HCT116 (cell line): ENCODE measurements at places on chromosomes 1 and 21.
A peak's percentile ranks its signal among the peaks of the same experiment; 100 is the strongest.

GRCh38 chr21:44571844-44572782, 1.4 kb upstream of the KRTAP10-4 start:
- DNase-seq: no peak

DNA sequence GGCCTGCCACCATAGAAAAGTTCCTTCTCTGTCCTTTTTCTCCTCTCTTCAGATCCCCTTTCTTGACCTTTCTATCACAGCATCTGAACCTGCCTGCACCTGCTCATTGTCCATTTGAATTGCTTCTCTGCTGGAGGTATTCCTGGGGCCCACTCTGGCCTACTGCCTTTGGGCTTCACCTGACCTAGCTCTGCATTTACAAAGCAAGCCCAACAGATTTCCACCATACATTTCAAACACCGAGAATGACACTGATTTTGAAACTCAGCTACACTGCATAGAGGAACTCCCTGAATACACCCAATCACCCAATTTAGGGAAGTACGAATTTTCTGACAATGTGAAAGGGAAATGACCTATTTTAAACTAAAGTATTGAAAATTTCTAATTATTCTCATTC, 284.5 kb upstream of the USP25 start:
- no peak for DNase-seq

- DNase-seq: no peak
Measured at GRCh38 chr21:16013570-16013969, 283.8 kb downstream of the USP25 start.

DNA sequence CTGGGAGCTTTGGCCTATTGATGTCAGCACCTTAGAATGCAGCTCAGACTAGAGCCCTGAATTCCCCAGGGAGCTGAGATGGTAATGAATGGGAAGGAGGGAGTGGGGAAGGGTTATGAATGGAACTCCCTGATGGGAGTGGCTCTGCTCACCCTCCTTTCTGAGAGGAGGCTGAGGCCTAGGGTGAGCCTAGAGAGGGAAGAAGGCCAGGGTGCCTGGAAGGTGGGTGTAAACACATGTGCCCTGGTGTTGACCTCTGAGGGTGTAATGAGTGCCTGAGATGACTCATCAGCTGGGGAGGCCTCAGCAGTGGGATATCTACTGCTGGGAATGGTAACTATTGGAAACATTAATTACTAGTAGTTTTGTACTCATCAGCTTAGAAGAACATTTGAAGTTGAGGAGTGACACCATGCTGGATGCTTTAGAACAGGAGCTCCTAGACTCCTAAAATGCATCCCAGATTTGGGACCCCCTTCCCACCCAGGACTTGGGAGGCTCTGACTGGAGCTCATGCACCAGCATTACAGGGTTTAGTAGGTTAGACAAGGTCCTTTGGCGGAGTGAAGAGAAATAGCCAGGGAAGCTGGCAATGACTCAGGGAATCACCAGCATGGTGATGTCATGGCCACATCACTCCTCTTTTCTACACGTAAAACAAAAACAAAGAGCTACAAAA, 16.0 kb upstream of the PIGV start:
- DNase-seq: peak; percentile 52

DNA sequence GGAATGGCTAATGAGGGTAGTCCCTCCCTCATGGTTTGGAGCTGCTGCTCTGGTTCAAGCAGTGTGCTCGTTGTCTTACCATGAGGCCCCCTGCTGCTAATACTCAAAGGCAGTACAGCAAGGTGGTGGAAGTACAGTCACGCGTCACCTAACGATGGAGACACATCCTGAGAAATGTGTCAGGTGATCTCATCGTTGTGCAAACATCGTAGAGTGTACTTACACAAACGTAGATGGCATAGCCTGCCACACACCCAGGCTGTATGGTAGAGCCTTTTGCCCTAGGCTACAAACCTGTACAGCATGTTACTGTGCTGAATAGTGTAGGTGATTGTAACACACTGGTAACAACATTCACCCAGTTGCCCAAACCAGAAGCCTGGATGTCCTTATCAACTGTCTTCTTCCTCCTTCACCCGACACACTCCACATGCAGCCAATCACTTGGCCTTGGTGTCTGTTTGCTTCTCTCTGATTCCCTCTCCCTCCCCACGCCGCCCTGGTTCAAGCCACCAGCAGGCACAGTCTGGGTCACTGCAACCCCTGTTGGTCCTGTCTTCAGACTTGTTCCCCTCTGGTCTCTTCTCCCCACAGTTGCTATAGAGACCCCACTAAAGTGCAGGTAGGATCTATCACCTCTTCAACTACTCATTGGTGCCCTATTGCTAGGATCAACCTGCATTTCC, 6.0 kb upstream of the KCNA2 start:
- no peak for DNase-seq

DNA sequence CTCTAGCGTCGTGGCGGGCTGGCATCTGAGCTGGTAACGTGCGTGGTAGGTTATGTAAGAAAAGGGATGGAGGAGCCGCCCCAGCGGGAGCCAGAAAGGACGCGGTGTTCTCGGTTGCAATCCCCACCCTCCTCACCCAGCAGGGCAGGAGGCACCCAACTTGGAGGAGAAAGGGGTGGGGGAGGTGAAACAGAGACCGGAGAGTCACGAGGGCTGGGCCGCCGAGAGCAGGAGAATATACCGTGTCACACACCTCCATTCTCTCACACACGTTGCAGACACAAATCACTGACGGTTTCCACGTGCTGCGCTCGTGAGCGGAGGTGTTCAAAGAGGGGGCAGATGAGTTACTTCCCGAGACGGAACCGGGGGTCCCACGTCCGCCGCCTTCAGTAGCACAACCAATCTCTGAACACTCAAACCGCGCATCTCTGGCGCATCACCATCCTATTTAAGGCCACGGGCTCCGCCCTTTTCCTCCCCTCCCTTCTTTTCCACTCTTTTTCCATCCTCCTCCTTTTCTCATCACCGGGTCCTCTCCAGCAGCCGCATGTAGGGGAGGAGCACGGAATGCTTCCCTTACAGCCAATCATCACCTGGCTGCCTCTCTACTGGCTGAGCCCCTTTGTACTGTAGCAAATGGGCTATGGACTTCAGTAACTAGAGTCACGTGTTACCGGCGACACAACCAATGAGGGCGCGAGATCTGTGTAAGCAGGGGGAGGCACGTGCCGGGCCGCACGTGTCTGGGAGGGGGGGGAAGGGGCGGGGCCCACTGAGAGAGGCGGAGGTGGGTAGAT, at the start of gene CIART:
Gene CIART (plus strand): TSS at position 797 of the 800 bp plus-strand sequence. CDS start 714 bp downstream, outside the sequence.
- no peak for DNase-seq

- DNase-seq: no peak
Measured at GRCh38 chr1:23366598-23366997, 3.0 kb downstream of the ZNF436 start.

DNA sequence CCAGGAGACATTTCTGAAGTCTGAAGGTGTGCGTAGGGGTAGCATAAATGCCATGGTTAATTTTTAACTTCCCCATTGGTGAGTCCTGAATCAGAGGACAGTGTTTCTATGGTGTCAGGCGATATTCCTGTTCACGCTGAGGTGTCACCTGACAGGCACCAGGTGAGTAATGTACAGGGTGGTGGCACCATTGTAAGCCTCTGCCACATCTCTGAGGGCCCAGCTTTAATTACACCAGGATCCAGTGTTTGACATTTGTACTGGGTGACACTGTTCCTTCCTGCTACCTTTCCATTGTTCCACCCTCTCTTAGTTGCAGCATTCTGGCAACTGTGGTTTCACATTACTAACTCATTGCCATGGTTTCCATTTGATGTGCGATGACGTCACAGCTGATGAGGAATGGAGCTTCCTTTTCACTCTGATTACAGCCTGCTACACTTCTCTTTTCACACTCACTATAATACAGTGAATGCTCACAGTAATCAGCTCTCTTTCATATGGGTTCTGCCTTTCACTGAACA, 40.6 kb upstream of the MARK1 start:
- DNase-seq: peak; percentile 21

GRCh38 chr1:184625271-184625670, 129.4 kb downstream of the EDEM3 start:
- DNase-seq: no peak

- DNase-seq: no peak
Measured at GRCh38 chr1:100952104-100952745, 56.3 kb downstream of the SLC30A7 start.

DNA sequence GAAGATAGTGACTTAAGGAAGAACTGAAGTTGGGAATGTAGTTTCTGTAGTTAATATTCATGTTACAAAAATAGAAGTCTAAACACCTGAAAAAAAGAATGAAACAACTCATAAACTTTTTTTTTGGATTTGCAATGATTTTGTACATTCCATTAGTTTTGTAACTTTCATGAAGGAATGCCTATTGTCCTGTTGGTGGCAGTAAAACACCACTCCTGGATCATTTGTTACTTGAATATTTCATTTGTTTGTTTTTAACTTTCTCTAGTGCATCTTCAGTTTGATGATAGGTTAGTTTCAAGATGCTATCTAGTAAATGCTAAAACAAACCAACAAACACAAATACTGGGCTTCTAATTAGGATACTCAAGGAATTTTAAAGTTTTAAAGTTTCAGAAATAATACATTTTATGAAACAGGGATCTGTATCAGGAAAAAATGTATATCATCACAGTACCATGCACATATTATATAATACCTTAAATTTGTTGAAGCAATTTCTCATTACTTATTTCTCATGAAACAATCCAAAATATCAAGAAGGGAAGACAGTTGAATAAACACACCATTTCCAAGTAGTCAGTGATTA, 229.7 kb upstream of the CACYBP start:
- DNase-seq: peak; percentile 37

DNA sequence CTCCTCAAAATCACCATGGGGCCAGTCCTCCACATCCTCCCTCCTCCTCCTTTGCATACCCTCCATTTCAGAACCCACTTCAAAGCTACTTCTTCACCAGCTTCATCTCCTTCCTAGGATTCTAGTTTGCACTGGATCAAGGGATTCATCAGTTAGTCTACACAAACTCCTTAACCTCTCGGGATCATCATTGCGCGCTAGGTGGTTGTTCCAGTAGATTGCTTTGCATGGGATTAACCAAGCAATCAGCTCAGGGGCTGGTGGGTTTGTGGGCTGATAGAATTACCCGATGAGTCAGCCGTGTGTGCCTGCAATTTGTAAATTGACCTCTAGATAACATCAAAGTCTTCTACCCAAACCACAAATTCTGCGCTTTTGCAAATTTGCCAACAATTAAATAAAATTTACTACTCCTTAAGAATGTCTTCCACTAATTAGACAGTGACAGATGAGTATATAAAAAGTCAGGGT, 7.7 kb downstream of the KANK4 start:
- no peak for DNase-seq

- no peak for DNase-seq
Measured at GRCh38 chr1:153883223-153883622, 39.5 kb downstream of the GATAD2B start.

DNA sequence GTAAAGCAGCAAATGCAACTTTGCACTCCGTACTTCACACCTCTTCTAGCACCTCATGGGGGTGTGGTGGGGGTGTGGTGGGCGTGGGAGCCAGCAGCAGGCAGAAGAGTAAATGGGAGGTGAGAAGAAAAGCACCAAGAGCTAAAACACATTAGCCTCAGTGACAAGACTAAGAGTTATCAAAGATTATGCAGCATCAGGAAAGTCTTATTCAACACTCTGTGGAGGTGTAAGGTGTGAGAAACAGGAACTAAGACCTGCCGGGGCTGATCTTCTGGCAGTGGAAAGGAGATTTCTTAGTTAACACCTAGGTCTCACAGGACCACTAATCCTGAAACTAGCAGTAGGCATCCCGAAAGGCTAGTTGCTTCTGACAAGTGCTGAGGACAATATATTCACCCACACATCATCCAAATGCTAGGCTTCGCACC, 9.9 kb downstream of the TGFBR3 start:
- DNase-seq: no peak

- peak; percentile 58 for DNase-seq
Measured at GRCh38 chr1:25090707-25091422, 141.4 kb downstream of the SYF2 start.

- no peak for DNase-seq
Measured at GRCh38 chr1:110604586-110605148, 1.5 kb downstream of the KCNA2 start.

DNA sequence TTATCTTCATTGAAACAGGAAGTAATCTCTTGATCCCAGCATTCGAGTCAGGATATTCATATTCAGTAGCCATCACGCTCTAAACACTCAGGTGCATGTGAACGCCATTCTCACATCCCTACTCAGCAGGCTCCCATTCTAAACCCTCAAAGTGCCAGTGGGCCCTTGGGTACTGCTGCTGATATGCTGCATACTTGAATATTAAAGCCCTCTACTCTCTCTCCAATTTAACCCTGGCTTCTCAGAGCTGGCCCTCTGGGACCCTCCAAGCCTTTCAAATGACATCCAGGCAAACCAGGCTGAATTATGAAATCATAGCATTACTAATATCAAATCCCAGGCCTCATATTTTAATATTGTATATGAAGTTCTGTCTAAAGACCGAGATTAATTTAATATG, 468.2 kb downstream of the NUF2 start:
- DNase-seq: no peak

DNA sequence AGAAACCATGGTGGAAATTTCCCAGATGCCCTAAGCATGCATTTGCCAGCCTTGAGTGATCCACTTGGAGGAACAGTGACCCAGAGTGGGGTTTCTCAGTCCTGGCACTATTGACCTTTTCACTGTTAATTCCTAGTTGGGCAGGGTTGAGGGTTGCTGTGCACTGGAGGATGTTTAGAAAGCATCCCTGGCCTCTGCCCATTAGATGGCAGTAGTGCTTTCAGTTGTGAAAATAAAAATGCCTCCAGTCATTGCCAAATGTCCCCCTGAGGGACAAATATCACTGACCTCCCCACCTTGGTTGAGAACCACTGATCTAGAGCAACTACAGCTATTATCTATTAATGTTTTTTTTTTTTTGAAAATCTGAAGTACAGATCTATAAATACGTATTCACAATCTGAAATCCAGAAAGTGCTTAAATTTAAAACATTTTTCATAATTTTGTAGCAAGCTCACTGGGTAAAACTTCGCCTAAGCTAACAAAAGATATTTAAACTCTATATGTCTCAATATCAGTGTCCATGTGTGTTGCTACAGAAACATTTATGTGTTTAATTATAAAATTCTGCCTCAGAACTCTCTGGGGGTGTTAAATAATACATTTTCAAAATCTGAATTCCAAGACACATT, 27.3 kb downstream of the F3 start:
- DNase-seq: peak; percentile 42

DNA sequence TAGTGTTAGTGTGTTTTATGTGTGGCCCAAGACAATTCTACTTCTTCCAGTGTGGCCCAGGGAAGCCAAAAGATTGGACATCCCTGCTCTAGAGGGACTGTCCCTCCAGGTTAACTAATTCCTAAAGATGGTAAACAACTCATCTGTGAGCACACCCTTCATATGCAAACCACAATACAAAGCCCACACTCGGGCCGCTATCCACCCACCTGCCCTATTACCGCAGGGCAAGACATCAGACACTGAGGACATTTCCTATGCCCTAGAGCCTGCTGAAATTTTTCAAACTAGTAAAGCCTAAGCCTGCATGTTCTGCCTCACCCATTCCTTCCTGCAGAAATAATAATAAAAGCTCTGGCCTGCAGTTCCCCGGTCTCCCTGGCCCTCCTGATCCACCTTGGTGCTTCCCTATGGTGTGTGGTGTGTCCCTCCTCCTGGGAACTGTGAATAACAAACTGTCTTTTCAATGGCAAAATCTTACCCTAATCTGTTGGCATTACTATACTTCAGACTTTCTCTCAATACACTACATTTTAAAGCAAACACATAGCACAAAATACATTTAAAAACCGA, 39.3 kb upstream of the NTPCR start:
- no peak for DNase-seq

GRCh38 chr1:155974208-155975115, 3.9 kb downstream of the ARHGEF2 start:
- no peak for DNase-seq

- no peak for DNase-seq
Measured at GRCh38 chr1:27648602-27649305, 13.8 kb upstream of the FGR start.

GRCh38 chr1:65625528-65625927, 167.2 kb upstream of the PDE4B start:
- DNase-seq: no peak
